CD4-positive, alpha-beta T cell treated with Interleukin-2 at 100 ng/mL for 4 hours (primary cell): ENCODE measurements at places on chromosomes 16 and 17.

- no peak for DNase-seq
Observed at GRCh38 chr17:69434164-69434579, 19.7 kb downstream of the MAP2K6 start.

GRCh38 chr17:31595666-31596381 lies 204.3 kb downstream of the RAB11FIP4 start:
- no peak for DNase-seq

DNA sequence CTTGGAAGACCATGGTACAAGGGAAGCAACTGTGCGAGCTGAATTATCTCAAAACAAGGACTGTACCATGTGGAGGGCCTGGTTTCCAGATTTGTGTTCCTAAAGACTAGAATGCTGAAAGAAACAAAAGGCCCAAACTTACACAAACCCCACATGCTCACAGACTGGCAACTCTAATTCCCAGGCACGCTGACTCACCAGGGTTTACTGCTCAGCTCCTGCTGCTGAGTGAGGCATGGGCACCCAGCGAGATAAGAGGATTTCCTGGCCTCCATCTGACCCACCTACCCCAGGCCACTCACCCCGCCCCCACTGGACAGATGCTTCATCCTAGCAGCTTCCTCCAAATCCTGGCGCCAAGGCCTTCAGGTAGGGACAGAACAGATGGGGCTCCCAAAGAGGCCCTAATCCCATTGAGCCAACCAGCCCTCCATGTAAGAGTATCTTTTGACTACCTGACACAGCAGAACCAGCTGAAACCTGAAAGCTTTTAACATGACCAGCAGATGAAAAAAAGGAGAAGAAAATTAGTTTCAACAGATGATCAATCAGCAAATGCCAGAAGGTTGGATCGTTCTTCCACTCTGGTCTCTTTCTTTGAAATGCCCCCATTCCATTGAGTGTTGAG lies 33.9 kb downstream of the DCUN1D3 start:
- DNase-seq = no peak

DNA sequence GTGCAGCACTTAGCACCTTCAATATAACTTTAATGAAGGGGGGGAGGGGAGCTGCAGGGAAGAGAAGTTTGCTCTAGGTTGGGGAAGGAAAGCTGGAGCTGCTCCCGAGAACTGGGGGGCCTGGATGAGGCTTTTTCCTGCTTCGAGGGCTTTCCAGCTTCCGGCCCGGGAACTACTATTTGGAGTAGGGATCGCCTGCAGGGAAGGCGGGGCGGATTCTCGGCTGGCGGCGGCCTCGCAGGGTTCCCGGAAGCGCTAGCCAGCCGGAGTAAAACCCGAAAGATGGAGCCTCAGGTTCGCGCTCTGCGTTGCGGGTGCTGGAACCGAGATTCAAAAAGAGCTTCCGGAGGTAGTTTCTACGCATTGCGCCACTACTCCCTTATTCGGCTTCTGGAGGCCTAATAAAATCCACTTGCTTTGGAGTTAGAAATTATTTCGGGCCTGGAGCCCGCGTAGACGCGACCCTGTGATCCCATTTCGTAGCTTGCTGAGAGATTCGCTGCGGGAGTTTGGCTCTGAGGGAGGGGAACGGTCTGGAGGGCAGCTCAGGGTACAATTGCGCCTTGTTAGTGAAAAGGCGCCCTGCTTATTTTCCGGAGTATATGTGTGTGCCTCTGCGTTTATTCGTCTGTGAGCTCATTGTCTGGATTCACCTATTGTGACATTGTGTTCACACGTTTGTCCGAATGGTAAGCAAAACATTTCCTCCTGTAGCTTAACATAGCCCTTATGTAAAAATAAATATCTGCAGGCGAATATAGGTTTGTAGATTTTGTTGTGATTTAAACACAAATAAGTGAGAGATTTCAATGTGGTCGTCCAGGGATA lies 652 bp downstream of the PRAC2 start:
- no peak for DNase-seq

DNA sequence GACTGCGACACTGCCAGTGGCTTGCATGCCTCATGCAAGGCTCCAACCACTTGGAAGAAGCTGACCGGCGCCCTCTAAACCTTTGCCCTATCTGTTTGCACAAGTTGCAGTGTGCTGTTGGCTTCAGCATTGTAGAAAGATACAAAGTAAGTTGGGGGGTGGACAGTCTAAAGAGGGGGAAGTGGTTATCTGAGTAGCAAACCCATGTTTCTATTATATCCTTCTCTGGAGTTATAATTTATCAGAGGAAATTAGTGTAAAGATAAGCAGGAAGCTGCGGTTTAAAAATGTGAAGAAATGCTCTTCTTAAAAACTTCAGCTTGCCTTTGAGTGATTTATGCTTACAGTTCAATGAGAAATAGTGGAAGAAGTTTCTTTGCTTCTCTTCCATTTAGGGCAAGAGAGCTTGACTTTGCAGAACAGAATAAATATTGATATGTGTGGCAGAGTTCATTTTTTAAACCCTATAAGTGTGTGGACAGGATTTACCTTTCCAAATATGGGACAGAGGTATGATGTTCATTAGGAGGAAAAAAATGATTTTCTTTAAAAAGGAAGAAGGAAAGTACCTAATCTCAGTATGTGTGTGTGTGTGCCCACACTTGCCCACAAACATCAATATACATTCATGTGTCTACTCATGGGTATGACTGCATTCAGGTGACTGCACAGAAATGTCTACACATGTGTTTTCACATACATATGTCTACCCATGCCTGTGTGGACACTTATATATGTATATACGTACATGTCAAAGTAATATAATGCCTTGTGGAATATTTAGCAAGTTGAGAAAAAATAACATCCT lies 8.1 kb downstream of the AMZ2 start:
- DNase-seq = peak; percentile 49

DNA sequence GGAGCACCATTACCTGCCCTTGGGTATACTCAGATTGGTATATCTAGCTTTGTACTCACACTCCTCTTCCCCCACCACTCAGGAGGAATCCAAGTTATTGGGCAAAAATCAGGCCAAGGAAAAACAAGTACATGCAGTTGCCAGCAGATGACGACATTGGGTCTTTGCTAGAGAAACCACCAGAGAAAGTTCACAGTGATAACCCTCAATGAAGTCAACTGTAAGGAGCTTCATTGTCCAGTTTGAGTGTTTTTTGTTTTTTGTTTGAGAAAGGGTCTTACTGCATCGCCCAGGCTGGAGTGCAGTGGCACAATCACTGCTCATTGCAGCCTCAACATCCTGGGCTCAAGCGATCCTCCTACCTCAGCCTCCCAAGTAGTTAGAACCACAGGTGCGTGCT lies 34.6 kb upstream of the TOX3 start:
- DNase-seq = no peak

DNA sequence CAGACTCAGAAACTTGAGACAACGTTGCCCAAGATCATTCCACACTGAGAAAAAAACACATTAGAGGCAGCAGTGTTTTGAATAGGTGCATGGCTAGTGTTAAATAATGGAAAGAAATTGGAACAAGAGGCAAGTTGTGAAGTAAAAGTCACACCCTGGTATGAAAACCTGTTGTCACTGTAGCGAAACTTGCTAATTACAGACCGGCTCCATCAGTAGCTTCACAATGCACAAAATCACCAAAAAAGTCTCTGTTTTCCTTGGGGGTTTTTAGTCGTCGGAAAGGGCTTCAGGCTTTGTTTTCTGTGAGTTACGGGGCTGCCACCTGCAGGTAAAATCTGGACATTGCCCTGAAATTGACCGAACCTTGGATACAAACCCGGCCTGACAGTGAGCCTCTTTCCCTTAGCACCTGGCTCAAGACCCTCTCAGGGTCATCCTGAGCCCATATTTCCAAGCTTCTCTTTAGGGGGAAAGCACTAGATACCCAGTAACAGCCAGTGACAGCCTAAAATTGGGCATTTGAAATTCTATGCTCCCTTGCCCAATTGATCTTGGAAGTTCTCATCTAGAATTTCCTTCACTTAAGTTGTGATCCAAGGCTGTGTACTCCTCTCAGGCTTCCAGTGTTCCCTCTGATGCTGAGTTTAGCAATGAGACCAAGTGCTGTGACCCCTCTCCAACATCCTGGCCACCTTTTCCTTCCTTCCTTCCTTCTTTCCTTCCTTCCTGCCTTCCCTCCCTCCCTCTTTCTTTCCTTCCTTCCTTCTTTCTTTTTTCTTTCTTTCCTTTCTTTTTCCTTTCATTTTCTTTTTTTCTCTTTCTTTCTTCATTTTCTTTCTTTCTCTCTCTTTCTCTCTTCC lies 7.2 kb upstream of the GRB2 start:
- peak; percentile 79 for DNase-seq

- no peak for DNase-seq
Observed at GRCh38 chr17:66422186-66422585, 119.8 kb downstream of the PRKCA start.
